ENCODE measurements at places on chromosomes 3 and 15. TPM values are rescaled to one million over a fixed set of nuclear protein-coding genes. Genes with fewer than 3 reads are reported as not detected.
A peak's percentile ranks its signal among the peaks of the same experiment; 100 is the strongest.

DNA sequence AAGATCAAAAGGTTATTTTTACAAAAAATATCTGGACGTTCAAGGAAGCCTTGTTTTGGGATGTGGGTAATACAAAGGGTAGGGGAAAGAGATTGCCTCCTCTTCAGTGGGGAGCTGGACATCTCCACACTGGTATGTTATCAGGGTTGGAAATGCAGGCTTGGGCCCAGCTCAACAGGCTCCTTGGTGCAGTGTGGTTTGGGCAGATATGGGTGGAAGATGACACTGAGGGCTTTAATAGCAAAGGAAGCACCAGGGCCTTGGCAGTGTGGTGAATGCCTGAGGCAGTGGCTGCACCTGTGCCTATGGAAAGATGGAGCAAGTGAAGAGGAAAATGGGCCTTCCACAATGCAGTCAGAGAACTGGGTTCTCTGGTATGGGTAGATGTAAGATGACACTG is 11.2 kb upstream of the MED12L start:
- peaks cover 19% of the 10 kb centered on the region for H3K27me3 ChIP-seq
- no peak overlapping the region for H3K4me3 ChIP-seq
- H3K27ac ChIP-seq = no peak overlapping the region

- peak overlapping the region; percentile 93 for H3K27ac ChIP-seq
- H3K36me3 ChIP-seq = peaks cover 16% of the 10 kb centered on the region
- peak; percentile 77 for DNase-seq
- no peaks in the 10 kb centered on the region for H3K27me3 ChIP-seq
Measured at GRCh38 chr15:75202251-75203016, 752 bp downstream of the C15orf39 start.

Gene PROS1
- total RNA-seq = 9.2 TPM

Gene MOBP
- total RNA-seq = 0.19 TPM

Gene WDR93
- not detected for total RNA-seq

All from A673 (cell line).